ENCODE measurements at places on chromosomes 2 and 18. TPM values are rescaled to one million over a fixed set of nuclear protein-coding genes. Genes with fewer than 3 reads are reported as not detected.

The FBXO15 gene
- 0.13 TPM for total RNA-seq

The IL1A gene
- not detected for total RNA-seq

The OXER1 gene
- not detected for total RNA-seq

DNA sequence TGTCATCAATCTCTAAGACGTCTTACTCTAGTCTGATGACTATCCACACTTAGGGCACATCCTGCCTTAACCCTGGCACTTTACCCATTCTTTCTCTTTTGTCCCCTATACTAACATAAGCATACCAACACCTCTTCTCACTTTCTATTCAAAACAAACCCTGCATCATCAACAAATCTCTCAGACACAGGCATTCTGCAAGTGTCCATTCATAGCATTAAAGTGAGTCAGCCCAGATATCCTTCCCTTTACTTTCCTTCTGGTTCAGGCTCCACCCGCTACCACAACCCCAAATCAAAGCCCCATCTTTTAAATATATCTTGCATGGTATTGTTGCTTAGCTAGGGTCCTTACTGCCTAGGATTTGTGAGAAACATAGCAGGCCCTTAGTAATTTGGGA is 3.8 kb downstream of the GRB14 start:
- no peak for DNase-seq

DNA sequence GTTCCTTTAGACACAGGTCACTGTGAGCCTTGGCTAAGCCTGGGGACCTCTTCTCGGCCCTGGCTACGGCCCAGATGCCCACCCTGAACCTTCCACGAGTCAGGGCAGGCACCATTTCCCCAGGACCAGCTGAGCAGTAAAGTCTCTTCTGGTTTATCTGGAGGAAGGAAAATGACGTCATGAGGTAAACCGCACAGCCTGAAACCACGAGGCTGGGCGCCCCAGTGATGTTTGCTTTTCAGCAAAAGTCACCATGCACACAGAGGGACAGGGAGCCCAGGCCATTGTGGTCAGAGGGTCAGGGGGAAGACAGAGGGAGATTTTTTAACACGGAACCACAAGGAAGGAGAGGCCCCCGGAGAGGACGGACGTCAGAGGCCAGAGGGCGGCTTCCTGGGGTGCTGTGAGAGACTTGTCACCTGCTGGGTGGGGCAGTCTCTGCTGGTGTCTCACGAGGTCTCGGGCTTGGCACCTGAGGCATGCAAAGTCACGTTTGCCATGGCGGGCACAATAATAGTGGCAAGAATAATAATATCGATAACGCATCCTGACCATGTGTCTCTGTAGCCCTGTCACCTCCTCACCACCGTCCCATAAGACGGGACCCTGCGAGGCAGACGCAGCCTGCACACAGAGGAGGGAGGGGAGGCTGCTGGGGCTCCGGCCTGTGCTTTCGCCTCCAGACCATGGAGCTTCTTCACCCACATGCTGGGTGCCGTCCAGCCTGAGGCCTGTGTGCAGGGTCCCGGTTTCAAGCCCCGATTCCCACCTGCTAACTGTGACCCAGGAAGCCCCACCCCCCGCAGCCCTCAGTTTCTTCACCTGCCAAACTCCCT is 33.2 kb upstream of the FOSL2 start:
- DNase-seq, result peak; percentile 72

GRCh38 chr2:37625796-37626571 is 45.5 kb downstream of the CDC42EP3 start:
- DNase-seq, result no peak

DNA sequence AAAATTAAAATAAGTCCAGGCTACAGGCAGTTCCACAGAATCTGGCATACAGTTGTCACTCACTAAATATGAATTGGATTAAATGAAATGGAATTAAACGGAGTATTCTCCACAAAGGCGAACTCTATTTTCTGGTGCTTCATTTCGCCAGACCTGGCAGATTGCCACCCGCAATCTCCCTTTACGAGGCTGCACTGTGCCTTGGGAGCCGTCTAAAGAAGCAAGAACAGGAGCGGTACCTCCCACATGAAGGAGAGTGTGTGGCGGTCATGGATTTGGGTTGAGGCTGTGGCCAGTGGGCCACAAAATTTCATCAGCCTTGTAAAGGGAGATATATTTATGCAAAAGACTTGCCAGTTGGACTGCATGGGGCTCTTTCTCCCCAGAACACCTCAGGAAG is 151.0 kb downstream of the OSR1 start:
- DNase-seq, result no peak

GRCh38 chr18:24019641-24020331 is 5.2 kb downstream of the TTC39C start:
- DNase-seq, result no peak

DNA sequence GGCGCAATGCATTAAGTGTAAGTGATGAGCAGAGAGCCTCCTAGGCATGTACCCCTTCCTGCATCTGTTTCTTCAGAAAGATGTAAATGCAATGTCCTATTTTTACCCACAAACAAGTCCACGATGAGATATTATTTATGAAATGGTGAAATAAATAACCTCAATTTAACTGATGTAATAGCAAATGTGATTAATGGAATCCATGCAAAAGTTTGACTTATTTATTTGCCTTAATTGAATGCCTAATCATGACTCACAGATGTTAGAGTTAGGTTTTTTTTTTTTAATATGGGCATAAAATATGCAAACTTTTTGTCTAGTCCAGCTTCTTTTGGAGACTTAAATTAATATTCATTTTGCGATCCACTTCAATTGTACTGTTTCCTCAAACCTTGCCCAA is 67.7 kb upstream of the ITGA4 start:
- DNase-seq, result no peak

DNA sequence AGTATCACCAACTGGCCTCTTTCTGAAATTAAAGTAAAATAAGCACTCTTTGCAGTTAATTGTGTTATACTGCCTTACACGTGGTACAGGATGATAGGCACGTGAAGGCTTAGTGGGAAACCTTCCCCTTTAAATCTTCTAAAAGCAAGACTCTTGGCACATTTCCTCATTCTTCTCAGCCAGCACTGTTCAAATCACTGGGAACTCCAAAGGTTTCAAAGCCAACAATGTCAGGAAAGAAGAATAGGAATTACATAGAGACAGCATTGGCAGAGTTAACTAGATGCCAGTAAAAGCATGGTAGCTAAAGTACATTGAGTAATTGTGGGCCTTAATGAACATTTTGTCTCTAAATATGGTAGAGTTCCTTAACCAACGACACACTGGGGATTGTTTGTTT is 96.4 kb downstream of the DTNA start:
- DNase-seq, result no peak

DNA sequence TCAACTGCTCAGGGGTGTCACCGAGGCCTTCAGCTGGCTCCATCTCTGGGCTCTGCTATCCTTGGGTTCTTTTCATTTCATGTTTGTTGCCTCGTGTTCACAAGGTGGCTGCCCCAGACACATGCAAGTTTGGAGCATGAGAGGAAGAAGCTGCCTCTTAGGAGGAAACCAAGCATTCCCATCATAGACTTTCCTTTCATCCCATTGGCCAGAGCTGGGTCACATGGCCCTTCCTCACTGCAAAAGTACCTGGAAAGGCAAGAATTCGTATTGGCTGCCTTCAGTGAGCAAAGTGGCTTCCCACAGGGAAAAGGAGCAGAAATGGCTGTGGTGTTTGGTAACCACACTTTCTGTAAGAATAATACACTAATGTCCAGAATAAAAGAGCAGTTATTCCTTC is 155.7 kb upstream of the RAB12 start:
- no peak for DNase-seq
